KBM-7 (cell line): ENCODE measurements at places on chromosomes 5 and 9.
A peak's percentile ranks its signal among the peaks of the same experiment; 100 is the strongest.

GRCh38 chr9:79477955-79478771 lies 93.6 kb upstream of the TLE4 start:
- peak; percentile 21 for DNase-seq

DNA sequence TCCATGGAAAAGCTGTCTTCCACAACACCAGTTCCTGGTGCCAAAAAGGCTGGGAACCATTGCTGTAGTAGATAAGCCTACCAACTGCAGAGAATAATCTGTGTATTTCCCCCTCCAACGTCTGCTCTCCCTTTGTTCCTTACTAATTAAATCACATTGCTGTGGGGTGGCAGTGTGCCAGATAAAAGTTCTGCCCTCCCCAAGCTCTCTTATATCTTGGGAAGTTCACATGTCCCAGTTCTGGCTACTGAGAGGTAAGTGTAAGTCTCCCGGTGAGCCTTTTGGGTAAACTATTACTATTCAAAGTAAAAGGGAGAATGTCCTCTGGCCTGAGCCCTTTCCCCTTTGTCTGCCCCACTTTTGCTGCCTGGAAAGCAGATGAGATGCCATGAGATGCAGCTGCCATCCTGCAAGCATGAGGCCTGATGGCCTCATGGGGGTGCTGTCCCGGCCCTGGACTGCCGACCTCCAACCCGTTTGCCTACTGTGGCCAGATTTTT lies 14.7 kb downstream of the ENC1 start:
- no peak for DNase-seq

DNA sequence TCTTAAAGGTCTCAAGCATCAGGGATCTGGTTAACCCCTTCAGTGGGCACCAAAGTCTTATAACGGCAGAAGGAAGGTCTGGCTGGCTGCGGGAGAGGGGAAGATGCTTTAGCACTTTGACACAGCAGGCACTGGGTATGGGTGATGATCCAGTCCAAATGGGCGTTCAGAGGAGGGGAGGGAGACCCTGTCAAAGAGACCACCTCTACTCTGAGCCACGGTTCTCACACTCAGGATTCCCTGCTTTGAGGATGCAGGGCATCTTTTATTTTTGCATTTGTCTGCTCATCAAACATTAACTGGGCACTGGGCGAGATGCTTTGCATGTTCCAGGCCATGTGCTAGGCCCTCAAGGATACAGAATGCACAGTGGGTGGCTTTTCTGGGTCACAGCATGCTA lies 204.0 kb downstream of the DAB2IP start:
- no peak for DNase-seq

- no peak for DNase-seq
Measured at GRCh38 chr5:73966451-73966850, 340.5 kb downstream of the ARHGEF28 start.

- DNase-seq, result no peak
Measured at GRCh38 chr9:38047301-38048251, 21.5 kb downstream of the SHB start.

GRCh38 chr5:170545811-170546210 lies 42.0 kb downstream of the KCNIP1 start:
- DNase-seq, result no peak
